ENCODE measurements at places on chromosomes 5 and 9.

DNA sequence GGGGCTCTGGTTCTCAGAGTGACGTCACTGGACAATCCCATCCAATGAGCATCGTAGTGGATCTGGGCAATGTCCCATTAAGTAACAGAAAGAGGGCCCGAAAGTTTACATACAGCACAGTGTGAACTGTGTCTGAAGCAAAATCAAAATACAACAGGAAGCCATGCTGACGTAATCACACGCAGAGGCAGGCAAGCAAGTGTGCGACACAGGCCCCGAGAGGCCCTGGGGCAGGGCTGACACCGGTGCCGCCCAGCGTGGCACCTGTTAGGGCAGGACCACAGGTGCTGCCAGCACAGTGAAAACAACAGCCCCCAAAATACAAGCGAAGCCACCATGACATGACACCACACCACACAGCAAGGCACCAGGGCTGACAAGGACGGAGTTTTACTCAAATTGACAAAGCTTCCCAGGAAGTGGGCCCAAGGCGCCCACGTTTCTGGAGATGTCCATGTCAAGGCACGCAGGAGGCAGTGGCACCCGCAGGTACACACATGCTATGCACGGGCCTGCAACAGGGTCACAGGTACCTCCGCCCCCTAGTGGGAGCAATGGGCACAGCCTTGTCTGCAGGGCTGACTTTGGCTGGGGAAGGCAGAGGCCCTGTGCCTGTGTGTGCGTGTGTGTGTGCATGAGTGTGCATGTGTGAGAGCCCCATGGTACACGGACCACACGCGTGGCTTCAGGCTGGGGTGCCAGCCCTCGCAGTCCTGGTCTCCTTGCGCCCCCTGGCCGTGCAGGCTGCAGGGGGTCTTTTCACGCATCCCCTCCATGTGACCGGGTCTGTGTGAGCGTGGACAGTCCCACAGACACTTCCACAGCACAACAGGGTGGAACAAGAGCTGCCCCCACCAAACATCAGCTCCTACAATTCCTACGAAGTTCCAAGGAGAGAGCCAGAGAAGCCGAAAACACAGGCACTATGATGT lies 19.6 kb downstream of the QSOX2 start:
- DNase-seq, result peak; percentile 45

- peak; percentile 14 for DNase-seq
Measured at GRCh38 chr9:90099262-90099963, 494.6 kb downstream of the GADD45G start.

DNA sequence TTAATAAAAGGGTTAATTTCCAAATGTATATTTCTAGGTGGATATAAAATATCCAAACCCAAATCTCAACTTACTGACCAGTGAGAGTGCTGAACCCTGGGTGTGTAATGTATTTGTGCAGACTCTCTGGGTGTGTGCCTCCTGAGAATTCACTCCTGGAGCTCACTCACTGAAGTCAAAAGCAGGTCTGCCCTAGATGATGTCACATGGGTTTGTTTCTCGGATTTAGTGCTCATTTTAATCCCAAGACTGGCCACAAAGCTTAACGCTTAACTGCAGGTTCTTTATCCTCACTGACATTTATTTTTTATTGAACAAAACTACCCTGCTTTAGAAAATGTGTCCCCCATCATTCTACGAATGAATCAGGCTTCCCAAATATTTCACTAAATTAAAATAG lies 179.4 kb downstream of the PPP2R2B start:
- no peak for DNase-seq

GRCh38 chr5:85049020-85049419 lies 664.3 kb upstream of the EDIL3 start:
- DNase-seq, result peak; percentile 86

- DNase-seq, result no peak
Measured at GRCh38 chr5:22036061-22036460, 817.1 kb downstream of the CDH12 start.

DNA sequence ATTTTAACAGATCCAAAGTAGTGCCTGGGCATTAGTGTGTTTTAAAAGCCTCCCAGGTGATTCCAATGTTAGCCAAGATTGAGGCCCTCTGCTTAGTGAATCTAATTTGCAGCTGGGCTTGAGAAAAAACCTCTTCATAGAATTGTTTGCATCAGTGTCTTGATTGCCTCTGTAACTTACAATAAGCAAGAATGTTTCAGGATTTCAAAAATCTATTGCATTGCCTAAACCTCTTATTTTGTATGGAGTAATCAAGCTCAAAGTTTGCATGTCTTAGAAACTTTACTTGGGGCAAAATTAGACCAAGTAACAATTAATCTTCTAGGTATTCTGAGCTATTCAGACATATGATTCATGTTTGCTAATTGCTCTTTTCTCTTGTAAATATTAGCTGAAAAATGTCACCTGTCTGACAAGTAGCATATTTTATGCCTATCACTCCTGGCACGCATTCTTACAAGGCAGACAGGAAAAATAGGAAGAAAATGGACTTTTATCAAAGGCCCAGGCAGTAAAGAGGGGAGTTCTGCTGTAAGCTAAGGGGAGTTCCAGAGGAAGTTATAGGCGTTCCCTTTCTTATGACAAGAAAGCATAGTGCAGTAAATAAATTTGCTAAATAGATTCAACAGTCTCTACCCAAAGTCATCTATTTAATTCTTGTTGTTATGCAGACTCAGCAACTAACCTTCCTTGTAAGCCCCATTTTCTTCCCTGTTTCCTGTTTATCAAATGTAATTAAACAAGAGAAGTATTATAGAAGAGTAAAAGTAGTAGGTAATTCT lies 21.0 kb downstream of the PDCD1LG2 start:
- no peak for DNase-seq

DNA sequence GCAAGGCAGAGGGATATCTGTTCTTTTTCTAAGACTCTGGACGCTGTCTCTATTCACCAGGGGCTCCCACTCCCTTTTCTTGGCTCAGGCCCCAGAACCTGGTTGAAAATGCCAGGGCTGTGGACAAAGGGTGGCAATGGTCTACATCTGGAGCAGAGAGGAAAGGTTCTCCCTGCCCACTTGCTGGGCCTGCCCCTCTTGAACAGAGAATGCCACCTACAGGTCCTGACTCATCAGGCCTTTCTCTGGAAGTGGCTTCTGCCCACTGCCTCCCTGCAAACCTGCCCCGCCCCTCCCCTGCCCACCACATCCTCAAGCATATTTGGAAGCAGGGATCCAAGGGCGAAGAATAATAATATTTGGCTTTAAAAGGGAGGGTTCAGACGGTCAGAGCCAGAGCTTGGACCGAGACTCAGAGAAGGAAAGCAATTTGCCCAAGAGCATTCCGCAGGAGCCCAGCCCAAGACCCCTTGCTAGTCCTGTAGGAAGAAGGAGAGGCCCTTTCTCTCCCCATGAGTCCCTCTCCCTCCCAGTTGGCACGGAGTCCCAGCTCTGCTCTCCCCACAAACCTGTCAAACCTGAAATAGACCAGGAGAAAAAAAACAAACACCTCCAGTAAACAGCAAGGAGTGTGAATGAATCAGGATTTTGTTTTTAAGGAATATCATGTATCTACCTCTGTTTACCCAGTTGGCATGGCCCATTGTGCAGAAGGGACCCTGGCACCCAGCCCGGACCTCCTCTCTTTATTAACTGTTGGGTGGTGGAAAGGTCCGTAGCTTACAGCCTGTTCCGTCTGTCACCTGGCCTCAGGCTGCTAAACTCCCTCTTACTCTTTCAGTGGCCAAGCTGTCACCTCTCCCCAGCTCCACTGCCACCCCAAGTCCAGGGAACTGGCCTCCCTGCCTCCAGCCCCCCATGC lies 37.7 kb upstream of the STXBP1 start:
- no peak for DNase-seq

DNA sequence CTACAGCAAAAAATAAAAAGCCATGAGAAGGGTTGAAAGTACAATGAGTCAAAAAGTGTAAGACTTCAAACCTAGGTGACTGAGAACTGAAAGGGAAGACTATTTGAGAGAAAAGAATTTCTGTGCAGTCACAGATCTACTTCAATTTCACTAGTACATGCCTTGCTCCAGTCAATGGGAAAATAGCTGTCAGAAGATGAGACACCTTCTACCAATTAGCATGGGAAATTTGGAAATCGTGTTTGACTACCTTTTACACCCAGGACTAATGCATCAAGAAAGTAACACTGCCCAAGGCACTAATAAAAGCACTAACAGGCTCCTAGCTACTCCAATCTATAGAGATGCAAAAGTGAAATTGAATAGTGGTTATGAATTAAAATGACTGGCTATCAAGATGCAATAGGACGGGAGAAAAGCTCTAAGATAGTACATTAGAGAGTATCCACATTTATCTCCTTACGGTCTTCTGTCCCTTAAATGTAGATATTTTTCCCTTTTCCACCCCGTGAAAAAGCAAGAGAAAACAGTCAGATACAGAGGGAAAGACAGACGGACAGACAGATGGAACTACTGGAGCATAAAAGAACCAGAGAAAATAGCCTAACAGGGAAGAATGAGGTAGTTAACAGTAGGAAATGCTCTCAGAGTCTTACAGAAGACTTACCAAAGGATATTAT lies 15.2 kb downstream of the ERP44 start:
- no peak for DNase-seq

- no peak for DNase-seq
Measured at GRCh38 chr5:69042500-69042899, 51.3 kb upstream of the SLC30A5 start.

GRCh38 chr9:96871176-96871575 lies 16.9 kb upstream of the ZNF782 start:
- peak; percentile 44 for DNase-seq

GRCh38 chr9:113559834-113560800 lies 96.6 kb downstream of the RGS3 start:
- DNase-seq, result no peak

DNA sequence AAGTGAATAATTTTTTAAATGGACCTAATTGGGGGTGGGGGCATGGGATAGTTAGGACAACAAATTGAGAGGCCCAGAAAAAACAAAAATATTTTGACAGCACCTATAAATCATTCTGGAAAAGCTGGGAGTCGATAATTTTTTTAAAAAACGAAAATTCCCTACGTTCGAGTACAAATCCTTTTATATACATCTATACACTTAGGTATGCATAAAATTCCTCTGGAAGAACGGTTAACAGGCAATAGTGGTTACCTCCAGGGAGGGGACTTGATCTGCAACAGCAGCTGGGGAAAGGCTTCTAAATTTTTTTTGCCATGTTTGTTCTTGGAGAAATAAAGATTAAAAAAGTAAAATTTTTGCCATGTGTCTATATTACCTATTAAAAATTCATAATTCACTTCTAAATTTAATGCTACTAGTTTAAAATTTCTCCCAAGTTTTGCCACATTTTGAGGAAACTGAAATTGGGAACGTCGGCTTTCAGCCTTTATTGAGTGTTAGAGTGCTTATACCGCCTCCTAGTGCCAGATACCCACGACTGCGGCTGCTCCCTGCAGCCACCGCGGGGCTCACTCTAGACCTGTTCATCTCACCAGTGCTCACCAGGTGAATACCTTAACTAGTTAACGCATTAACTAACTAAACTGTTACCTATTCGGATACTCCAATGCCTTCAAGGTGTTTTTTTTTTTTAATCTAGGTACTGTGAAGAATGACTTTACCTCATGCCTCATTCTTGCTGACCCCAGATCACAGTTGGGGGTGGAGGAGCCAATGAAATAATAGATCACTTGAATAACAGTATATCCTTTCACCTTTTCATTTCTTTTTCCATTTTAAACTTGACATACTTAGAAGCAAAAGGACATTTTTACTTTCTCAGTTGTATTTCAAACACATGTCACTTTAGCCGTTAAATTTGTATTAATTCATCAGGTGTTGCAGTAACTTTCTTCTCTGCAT lies 1.8 kb upstream of the BHMT start:
- no peak for DNase-seq

DNA sequence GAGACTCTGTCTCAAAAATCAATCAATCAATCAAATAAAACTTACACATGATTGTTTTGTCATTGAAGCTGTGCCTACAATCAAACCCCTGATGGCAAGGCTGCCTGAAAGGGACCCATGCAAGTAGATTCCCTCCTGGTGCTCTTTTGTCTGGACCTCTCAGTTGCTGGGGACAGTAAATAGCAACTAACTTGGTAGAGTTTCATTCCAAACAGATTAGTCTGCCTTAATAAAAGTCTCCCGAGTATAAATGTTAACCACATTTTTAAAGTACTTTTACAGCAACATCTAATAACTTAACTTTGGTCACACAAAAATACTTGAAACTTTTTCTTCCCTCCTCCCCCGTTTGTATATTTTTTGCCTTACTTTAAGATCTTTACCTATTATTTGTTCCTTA lies 105.5 kb downstream of the FEM1C start:
- DNase-seq, result no peak

GRCh38 chr5:126460977-126461376 lies 37.8 kb downstream of the GRAMD2B start:
- DNase-seq, result no peak

GRCh38 chr5:75152860-75153259 lies 83.8 kb downstream of the ANKRD31 start:
- peak; percentile 1 for DNase-seq

- no peak for DNase-seq
Measured at GRCh38 chr9:78424299-78424698, 127.4 kb downstream of the PSAT1 start.

GRCh38 chr5:174617285-174617684 lies 107.1 kb upstream of the MSX2 start:
- DNase-seq, result no peak

- DNase-seq, result peak; percentile 51
Measured at GRCh38 chr9:121698627-121699570, 47.5 kb downstream of the DAB2IP start.

DNA sequence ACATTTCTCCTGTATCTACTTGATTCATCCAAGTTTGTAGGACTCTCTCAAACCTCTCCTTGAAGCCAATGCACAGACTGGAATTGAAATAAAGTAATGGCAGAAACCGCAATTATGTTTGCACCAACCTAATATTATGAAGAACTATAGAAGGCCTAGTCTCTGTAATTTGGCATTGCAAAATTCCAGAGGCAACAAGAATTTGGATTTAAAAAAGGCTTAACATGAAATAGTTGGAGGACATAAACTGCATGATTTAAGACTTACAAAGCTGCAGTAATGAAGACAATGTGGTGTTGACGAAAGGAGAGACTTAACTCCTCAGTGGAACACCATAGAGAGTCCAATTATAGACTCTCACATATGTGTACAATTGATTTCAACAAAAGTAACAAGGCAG lies 117.8 kb upstream of the MINAR2 start:
- no peak for DNase-seq

- no peak for DNase-seq
Measured at GRCh38 chr5:35158204-35158603, 72.1 kb downstream of the PRLR start.

DNA sequence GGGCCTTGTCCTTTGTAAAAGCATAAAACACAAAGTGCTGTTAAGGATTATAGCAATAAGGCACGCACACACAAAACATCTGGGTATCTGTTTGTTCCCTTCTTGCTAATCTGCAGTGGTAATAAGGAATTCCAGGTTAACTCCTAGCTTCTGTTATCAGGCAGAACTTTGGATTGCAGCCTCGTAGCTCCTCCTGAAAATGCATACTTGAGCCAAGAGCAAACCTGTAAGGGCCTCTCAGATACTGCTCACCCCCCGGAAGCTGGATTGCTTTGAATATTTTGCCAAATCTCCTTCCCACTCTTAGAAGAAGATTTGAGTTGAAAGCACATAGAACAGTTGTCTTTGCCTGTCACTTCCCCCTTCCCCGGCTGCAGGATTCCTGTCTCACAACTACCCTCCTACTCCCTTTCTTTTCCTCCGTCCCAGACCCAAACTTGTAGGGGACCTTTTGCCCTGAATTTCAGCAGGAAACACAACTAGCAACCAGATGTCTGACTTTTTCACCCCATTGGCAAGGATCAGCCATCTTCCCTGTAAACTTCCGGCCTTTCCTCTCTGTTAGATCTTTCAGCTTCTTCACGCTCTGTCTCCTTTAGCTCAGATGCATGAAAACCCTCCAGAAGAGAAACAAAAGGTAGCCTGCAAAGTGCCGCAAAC lies 28.2 kb upstream of the SMAD5 start:
- no peak for DNase-seq

Data from iris pigment epithelial cell (primary cell).